PC-3 (cell line): ENCODE measurements at places on chromosomes 3 and 15. TPM values are rescaled to one million over a fixed set of nuclear protein-coding genes. Genes with fewer than 3 reads are reported as not detected.

- DNase-seq, result no peak
Measured at GRCh38 chr3:102258666-102259227, 176.1 kb upstream of the ZPLD1 start.

- no peak for DNase-seq
Measured at GRCh38 chr3:45321607-45322391, 66.6 kb upstream of the LARS2 start.

DNA sequence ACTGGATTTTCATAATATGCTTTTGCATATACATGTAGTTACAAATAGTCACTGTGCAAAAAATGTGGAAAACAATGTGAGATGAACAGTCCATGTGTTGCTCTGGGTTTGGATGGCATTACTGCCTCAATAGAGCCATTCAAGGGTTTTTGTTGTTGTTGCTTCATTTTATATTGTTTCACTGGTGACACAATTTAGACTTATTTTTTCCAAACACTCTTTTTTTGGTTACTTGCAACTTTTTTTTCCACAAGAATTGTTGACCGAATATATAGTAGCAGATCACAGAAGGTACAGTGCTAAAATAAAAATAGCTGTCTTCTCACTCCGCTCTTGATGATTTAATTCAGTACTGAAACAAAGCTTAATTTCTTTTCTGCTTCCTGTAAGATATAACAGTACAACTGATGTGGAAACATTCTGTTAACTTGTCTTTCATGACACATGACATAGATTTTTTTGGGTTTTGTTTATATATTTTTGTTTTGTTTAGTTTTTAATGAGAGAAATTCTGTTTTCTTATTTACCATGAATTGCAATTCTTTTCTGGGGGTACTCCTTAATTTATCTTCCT is 618.6 kb downstream of the NAALADL2 start:
- no peak for DNase-seq

- DNase-seq, result no peak
Measured at GRCh38 chr3:162994165-162994564, 1497.6 kb downstream of the OTOL1 start.

Gene PRR20G
- not detected in 2 replicates for total RNA-seq

Gene FGD5
- not detected in 2 replicates for total RNA-seq

DNA sequence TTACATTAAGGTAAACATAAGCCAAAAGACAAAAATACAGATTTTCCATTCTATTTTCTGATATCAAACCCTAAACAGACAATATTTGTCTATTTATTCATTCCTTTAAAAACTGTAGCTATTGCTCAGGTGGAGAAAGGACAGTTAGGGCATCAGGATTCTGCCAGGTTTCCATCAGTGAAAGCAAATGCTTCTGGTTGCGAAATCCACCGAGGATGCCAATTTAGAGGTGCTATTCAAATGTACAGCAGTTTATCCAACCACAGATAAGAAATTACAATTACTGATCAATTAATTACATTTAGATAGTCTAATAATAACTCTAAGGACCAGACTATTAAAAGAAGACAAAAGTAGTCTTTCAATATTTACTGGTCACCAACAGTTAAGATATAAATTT is 3.9 kb downstream of the TOMM70 start:
- DNase-seq, result no peak

DNA sequence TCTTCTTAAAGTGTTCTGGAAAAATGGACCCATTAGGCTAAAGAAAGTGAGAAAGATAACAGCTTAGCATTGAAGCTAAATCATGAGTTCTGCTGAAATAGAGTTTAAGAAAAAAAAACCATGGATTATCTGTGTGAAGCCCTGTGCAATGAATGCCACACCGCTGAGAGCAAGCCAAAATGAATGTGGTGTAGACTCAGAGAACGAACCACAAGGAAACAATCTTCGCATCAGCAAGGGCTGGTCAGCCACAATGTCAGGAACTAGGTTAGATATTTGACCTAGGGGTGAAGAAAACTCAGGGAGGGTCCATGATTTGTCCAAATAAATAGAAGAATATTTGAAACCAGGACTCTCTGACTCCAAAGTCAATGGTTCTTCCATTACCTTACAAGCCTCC is 91.4 kb upstream of the MEX3B start:
- DNase-seq, result no peak

DNA sequence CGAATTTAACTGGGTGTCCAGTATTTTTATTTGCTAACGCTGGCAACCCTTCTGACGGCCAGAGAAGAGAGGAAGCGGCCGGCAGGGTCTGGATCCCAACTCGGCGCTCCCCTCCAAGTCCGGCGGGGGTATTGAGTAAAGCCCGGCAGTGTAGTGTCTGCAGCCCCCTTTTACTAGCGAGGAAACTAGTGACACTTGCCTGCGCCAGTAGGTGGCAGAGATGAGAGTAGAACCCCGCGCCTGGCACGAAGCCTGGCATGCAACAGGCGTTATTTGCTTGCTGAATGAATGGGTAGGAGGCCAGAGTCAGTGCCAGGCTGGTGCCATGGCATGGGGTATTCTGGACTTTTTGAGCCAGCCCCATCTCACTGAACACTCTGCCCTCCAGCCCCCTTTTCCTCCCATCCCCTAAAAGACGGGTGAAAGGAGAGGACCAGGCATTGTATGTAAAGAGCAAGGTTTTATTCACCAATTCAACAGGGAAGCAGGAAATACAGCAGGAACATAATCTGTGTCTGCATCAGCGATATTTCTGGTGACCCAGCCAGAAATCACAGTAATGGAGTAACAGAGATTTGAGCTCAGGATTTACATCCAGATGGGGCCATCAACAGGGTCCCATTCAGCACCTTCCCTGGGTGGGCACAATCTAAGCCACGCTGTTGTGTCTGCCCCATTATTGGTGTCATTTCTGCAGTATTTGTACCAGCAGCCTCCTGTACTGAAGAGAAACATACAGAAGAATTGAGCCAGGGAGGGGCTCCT is 788 bp upstream of the WDR73 start:
- peak; percentile 82 for DNase-seq

- no peak for DNase-seq
Measured at GRCh38 chr3:112634786-112635541, 6.0 kb downstream of the CCDC80 start.

GRCh38 chr15:61112231-61112630 is 116.9 kb downstream of the RORA start:
- no peak for DNase-seq
